Lower leg skin (tissue), 4 donors: ENCODE measurements at places on chromosomes 11 and 22. TPM values are rescaled to one million over a fixed set of nuclear protein-coding genes. Genes with fewer than 3 reads are reported as not detected.

The CNGA4 gene
- total RNA-seq: not detected

The NXPE4 gene
- not detected for total RNA-seq

The NAALADL1 gene
- 1.5 TPM for total RNA-seq

The BIK gene
- 12.6 TPM for total RNA-seq

DNA sequence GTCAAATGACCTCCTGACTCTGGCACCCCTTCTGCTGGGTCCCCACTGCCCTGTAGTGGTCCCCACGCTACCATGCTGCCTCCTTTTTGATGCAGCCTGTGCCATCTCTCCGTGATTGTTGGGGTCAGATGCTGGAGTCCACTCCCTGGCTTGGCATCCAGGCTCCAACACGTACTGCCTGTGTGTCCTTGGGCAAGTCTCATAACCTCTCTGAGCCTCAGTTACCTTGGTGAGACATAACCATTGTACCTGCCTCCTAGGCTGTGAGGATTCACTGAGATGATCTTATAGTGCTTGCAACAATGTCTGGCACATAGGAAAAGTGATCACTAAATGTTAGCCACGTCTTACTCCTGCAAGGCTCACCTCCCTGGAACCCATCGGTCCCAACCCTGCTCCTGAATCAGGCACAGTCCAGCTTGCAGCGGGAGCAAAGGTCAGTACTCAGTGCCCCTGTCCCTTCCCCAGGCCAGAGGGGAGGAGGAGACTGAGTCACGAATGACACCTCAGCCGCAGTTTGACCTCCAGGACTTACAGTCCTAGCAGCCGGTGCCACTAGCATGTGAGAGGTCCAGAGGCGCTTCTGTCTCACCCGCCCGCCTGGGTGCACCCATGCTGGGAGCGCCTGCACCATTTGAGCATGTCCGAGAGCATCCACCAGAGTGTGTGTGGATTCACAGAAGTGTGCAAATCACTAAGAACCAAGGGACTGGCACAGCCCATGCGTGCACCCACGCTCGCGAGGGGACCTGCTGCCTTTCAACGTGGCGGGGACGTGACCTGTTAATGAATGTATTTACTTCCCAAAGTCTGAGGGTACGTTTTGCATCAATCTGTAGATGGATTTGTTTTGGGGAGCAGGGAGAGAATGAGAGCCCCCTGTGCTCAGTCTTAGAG, 3.0 kb upstream of the APOA4 start:
- no peak for DNase-seq

DNA sequence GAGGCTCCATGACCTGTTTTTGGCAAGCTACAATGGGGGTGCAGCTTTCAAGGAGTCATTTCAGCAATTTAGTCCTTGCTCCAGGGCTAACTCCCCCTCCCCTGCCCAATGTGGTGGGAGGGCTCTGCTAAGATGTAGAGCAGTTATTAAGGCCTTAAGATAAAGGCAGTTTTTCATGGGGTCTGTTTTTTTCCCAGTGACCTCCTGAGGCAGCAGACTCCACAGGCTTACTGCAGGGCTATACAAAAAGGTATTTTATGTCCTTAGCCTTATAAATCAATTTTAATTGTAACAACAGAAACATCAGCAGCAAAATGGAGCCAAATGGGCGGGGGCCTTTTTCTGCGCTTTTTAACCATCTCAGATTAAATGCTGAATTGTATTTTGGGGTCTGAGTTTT, 192.3 kb downstream of the KIRREL3 start:
- peak; percentile 15 for DNase-seq

GRCh38 chr11:125429807-125430678, 66.0 kb downstream of the FEZ1 start:
- DNase-seq: no peak

GRCh38 chr22:42443240-42444076, 11.3 kb upstream of the NFAM1 start:
- DNase-seq: no peak

DNA sequence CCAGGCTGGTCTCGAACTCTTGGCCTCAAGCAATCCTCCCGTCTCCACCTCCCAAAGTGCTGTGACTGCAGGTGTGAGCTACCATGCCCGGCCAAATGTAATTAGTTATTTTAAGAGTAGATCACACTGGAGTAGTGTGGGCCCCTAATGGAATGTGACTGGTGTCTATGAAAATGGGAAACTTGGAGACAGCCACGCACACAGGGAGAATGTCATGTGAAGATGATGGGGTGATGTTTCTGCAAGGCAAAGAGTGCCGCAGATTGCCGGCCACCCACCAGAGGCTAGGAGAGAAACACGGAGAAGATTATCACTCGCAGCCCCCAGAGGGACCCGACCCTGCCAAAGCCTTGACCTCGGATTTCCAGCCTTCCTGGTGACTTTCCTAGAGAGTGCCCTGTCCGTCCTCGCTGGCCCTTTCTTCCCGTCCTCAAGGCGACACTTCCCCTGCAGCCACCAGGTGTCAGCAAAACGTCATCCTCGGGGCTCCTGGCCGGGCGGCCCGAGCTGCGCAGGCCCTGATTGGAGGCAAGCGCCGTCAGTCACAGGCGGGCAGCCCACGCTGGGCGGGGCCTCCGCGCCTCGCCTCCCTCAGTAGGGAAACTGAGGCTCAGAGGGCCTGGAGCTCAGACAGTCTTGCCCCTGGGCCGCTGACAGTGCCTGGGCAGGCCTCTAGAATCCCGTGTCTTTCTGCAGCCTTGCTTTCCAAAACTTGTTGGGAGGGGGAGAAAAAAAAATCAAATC, 16.3 kb downstream of the CRYBB2 start:
- DNase-seq: peak; percentile 22

DNA sequence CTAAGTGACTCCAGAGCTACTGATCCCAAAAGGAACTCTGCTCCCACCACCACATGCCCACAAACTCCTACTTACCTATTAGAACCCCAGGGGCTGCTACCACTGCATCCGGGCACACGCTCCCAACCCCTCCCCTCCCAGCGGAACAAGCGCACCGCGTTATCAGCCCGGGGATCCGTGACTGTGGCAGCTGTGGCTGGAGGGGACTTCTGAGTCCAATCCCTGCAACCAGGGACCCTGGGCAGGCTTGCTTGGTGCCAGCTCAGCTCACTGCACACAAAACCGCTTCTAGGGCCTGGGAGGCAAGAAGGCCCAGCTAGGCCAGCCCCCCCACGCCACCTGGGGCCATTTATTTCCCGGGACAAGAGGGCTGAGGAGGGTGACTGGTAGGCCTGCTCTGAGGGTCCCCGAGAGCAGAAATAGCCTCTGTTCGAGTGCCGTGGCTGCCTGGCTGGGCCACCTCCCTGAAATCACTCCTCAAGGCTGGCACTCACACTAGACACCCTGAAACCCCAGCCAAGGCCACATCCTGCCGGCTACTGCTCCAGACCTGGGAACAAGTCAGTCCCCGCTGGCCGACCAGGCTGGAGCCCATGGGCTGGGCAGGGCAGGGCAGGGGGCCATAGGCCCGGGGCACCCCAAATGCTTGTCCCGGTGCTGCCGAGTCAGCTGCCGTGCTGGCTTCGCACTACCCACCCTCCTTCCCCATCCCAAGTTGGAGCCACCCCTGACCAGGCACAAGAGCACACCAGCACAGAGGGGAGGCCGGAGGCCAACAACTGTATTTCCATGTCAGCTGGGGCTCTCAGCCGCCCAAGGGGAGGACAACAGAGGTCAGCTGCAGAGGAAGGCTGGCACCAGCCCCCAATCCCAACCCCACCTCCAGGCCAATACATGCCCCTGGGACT, 1.9 kb upstream of the IFITM10 start:
- no peak for DNase-seq

DNA sequence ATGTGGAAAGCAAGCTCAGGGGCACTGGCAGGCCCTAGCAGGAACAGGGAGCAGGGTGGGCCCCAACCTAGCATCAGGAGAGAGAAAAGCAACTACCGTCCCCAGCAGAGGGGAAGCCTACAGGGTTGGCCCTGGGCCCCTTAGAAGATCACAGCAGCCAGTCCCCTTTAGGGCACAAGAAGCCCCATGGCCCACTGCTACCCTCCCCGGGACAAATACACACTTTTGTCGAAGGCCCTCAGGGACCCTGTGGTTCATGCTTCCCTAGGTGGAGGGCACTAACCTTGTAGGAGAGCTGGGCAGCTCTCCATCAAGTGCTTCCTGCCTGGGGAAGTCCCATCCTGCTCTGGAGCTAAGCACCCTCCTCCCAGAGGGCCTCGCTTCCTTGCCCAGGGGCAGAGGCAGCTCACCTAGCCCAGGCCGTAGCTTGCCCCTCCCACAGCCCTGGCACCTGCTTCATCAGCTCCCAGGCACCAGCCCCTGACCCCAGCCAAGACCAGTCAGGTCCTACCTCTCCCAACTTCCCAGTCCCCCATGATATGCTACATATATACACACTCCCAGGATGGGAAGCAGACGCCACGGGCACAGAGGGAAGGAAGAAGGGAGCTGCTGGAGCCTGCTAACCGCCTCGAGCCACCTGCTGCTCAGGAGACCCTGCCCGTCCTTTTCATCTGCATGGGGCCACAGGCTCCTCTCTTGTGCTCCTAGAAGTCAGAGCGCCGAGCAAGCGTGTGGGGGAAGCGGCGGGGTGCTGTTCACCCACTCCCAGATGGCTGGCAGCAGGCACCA, 20.1 kb downstream of the SUN2 start:
- no peak for DNase-seq

DNA sequence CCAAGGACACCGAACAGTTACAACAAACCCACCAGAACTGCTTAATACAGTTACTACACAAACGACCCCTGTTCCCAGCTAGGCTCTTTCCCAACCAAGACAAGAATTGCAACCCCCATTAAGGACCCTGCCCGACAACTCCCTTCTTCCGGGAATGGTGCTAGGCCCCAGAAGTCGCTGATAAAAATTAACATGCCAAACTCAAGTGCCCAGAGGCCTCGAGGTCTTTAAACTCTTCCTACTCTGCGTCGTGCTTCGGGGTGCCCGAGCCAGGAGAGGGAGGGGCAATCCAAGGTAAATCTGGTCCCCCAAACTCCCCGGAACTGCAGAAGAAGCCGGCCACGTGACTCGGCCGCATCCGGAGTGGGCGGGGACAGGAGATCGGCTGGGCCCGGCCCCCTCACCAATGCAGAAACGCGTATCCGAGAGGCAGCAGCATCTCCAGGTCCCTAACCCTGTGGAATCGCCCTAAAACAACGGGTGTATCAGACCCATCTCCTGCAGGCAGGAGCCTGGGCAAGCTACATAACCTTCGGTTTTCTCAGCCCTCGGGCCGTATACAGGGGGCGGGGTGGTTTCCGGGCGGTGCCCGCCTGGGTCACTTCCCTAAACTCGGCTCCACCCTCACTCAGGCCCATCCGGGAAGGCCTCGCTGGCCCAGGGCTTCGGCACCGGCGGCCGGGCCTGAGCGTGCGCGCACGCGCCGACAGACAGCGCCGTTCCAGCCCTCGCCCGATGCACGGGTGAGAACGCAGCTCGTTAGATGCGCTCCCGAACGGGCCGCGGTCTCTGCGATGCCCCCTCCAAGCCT, 1.1 kb downstream of the CFL1 start:
- DNase-seq: peak; percentile 83

- no peak for DNase-seq
These were observed 26.3 kb downstream of the SLC1A2 start for GRCh38 chr11:35393098-35393497.

GRCh38 chr11:8828580-8829361, 82.2 kb upstream of the AKIP1 start:
- DNase-seq: no peak

- DNase-seq: no peak
These were observed 607.9 kb downstream of the NTM start for GRCh38 chr11:131978351-131978750.

GRCh38 chr22:37759281-37759680, 48.5 kb upstream of the GCAT start:
- no peak for DNase-seq

DNA sequence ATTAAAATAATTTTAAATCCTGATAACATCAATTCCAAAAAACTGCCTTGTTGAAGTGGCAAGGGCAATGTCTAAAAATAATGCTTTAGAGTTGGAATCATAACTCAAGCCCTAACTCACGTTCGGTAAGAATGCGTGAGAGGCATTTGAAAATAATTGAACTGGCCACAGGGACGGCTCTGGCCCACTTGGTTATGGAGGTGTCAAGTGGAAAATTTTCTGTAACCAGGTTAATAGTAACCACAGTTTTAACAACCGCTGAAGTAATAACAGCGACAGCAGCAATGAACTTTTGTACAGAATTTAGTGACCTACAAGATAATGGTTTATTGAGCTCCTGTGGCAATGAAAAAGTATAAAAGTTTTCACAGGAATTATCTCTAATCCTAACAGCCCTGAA, 79.4 kb downstream of the ETS1 start:
- no peak for DNase-seq

- no peak for DNase-seq
These were observed 343.9 kb downstream of the DYNC2H1 start for GRCh38 chr11:103453126-103453525.

DNA sequence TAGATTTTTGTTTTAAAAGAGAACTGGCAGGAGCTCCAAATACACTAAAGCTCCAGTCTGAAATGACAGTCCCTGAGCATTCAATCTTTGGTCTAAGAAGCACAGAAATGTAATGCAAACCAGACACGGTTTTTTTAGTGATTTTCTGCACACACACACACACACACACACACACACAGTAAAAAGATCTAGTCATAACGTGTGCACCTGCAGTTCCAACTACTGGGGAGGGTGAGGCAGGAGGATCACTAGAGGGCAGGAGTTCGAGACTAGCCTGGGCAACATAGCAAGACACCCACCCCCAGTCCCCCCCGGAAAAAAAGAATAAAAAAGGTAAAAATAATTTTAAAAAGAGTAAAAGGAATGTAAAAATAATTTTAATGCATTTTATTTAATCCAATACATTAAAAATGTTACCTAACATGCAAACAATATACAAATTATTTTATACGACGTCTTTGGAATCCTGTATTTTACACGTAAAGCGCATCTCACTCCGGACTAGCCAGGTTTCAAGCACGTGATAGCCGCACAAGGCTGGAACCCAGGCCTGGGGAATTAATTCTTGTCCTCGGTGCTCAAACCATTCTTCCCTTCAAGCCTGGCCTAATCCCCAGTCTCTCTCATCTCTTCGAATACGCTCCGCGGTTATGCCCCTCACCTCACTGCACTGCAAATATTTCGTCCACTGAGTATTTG, 762 bp upstream of the TBC1D22A start:
- DNase-seq: no peak

DNA sequence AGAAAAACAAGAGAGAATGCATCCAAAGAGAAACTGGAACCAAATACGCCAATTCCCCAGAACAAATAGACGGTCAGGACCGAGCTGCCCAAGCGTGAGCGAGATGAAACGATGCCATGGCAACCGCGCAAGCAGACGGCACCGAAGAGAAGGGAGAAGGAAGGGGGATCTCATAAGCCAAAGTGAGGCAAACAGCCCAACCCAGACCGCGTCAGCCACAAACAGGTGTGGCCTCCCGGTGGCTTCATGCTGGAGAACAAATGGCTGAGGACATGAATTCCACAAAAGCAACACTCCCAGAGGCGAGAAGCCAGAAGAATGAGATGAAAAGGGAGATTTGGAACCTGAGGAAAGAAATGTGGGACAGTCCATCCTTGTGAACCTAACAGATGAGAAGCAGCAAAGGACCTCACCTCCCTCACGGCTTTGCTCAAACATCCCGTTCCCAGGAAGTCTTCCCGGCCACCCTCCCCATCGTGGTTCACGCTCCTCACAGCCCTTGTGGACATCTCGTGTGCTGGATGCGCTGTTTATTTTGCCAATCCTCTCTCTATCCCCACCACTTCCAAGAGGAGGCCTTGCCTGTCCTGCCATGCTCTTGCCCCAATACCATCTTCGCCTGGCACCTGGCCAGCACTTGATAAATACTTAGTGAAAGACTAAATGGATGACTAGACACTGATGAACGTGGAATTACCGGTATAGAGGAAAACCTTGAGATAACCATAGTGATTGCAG, 89.1 kb upstream of the RTL6 start:
- no peak for DNase-seq

- DNase-seq: peak; percentile 93
These were observed at the start of gene LTBP3 for GRCh38 chr11:65558002-65558929. Gene LTBP3 (minus strand): TSS chr11:65558359. CDS start chr11:65557959, 400 bp downstream.
